GM18507 (cell line): ENCODE measurements at places on chromosomes 5 and 9.

DNA sequence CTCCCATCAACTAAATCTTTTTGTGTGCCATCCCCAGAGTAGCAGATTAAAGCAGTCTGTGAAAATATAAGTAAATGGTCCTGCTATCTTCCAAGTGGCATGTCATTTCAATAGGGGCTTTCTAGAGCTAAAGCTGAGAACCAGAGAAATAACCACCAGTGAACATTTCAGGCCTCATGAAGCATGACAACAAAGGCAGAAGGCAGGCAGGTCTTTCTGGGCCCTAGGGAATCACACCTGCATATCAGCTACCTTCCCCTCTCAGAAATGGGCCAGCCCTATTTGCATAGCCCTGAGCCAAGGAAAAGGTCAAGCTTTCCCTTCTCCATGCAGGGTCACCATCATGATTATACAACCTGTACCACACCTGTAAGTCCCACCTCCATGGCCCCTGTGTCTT, 205.3 kb downstream of the DEPDC1B start:
- no peak for DNase-seq

- no peak for DNase-seq
Observed at GRCh38 chr5:91840412-91840811, 457.3 kb upstream of the ARRDC3 start.

DNA sequence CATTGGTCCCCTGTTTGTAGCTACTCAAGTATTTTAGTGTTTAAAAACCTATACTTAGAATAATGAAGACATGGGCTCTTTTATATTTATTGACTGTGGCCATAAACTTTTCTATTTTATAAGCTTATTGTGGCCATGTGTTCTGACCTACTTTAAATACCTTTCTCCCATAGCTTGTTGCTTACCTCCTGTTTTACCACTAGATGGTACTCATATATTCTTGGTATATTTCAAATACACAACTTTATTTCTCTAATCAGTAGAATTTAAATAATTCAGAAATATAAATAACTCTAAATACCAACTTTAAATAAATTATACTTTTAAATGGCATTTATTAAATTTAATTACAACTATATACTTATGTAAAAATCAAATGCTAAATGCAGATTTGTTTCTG, 498.0 kb downstream of the PRDM9 start:
- DNase-seq, result no peak

DNA sequence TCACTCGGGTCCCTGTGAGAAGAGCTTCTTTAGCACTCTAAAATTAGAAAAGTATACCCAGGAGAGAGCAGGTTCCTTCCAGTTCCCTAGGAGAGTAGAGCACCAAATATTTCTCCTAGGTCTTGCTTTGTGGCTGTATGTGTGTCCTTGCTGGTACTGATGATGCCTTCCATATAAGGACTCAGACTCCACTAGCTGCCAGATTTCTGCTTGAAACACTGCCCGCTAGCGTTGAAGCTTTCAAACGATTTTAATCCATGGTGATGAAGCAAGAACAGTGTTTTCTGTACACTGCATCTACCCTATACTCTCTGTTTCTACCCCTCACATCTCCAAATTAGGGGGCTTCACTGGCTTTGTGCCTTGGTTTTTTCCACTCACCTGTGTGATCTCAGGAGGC, 2.4 kb upstream of the SMC2 start:
- no peak for DNase-seq

- no peak for DNase-seq
Observed at GRCh38 chr9:18942801-18943200, 90.2 kb downstream of the SAXO1 start.

- no peak for DNase-seq
Observed at GRCh38 chr5:163544041-163544440, 38.6 kb downstream of the MAT2B start.

DNA sequence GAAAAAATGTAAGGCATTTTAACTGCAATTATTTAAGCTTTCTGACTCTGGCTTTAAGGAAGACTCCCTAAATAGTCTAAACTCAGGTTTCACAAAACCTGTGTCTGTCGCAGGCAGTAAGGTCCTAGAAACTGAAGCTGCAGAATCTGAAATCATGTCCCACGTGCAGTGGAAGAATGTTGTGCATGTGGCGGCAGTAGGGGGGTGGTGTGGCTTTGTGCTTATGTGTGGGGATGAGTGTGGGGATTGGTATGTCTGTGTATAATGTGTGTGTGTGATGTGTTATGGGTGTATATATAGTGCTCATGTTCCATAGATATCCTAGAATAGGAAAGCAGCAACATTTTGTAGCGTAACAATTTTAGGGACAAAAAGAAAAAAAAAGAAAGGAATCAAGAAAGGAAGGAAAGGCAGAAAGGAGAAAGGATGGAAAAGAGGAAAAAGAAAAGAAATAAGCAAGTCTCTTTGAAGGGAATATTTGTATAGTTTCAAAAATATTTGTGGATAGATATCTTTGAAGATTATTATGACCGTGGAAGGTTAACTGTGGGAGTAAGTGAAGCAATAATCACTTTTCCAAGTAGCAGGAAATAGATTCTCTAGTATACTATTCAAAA, 6.6 kb downstream of the ANKDD1B start:
- DNase-seq, result no peak

DNA sequence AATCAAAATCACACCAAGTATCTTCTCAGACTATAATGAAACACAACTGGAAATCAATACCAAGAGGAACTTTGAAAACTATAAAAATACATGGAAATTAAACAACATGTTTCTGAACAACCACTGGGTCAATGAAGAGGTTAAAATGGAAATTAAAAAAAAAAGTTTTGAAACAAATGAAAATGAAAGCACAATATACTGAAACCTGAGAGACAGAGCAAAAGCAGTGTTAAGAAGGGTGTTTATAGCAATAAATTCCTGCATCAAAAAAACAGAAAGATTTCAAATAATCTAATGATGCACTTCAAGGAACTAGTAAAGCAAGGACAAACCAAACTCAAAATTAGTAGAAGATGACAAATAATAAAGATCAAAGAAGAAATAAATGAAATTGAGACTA, 92.0 kb downstream of the TMEM232 start:
- DNase-seq, result no peak

DNA sequence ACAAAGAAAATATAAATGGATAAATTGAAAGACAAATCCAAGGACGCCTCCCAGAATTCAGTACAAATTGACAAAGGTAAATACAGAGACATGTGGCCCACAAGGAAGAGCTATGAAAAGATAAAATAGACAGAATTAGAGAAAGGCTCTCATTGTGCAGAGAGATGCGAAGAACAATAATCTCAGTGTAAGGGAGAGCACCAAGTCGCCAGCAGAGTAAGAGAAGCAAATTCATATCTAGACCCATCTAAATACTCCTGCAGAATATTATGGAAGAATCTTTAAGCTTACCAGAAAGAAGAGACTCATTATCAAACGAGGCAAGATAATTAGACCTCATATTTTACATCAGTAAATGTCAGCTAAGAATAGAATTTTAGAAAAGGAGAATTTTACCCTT, 101.7 kb upstream of the ITGA1 start:
- no peak for DNase-seq

DNA sequence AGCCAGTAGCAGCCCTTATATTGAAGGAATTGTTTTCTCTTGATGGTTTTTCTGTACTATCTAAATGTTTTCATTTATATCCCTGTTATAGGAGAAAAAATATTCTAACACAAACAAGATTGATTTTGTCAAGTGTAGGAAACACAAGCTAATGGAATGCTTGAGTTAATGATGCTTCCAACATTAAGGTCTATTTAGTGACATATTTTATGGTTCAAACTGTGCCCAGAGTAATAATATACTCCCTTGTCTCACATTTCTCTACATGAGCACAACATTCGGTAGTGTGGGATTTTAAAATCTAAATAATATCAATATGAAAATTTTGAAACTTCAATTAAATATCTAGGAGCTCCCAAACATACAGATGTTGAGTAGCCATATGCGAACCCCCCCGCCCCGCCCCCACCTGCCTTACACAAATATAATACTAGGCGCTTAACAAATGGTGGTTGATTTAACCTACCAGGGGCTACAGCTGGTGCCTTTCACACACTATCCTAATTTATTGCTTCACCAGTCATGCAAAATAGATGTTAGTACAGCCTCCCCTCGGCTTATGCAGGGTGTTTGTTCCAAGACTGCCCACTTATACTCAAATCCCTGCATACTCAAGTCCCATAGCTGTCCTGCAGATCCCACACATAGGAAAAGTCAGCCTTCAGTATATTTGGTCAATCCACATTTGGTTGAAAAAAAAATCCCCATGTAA, 124.1 kb upstream of the ACO1 start:
- DNase-seq, result no peak

- DNase-seq, result no peak
Observed at GRCh38 chr5:454936-455335, 12.0 kb downstream of the EXOC3 start.

DNA sequence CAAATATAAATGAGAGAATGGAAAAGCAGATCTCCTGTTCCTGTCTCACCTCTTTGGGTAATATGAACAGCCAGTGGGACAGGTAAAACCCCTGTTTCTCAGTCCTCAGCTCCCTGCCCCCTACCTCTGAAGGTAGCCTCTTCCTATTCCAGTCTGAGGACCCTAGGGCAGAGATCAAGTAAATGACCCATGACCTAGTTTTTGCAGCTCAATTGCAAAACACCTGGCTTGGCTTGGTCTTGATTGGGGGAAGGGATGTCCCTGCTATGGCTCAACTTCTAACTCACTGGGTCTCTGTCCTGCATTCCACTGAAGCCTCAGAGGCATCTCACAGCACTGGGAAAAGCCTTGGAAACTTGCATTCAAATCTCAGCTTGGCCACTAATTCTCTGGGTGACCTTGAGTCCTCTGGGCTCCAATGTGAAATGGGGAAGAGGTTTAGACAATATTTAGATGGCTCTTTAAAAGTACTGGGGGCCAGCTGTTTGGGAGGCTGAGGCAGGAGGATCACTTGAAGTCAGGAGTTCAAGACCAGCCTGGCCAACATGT, 1.6 kb upstream of the GALT start:
- no peak for DNase-seq

GRCh38 chr5:112374356-112374755, 44.7 kb downstream of the EPB41L4A start:
- no peak for DNase-seq

- DNase-seq, result no peak
Observed at GRCh38 chr5:133322743-133323142, 270.9 kb downstream of the HSPA4 start.

DNA sequence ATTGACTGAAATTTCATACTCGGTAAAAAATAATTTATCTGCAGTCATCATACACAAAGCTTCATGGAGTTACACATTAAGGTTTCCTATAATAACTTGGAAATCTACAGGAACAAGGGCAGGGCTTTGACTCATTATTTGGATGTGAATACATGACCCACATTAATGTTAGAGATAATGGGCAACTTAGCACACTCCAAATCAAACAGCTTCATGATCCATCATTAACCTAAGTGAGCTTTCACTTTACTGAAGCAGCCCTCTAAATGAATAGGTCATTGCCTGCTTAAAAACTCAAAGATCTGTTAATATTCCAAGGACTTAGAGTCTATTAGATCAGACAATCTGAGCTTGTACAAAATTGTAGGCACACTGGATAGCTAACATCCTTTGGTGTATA, 9.0 kb downstream of the CDH12 start:
- DNase-seq, result no peak

DNA sequence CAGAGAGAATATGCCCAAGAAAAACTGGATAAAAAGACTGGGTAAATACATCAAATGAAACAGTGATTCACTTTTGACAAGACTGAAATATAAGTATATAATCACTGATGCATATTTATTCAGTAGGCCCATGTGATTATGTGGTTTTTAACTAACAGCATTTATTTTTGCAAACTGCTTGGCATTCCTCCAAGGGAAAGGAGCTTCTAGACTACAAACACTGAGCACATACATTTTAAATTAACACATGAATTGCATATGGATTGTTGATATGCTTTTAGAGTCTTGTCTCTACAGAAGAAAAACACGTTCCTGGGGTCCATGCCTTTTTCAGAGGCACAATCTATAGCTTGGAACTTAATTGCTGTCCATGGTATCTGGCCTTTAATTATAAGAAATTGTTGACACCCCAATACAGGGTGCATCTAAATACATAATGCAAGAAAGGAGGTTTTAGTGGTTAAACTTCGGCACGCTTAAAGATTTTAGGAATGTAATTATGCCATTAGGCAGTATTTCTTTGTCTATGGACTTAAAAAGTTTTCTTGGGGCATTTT, 6.9 kb upstream of the MEIKIN start:
- DNase-seq, result no peak

DNA sequence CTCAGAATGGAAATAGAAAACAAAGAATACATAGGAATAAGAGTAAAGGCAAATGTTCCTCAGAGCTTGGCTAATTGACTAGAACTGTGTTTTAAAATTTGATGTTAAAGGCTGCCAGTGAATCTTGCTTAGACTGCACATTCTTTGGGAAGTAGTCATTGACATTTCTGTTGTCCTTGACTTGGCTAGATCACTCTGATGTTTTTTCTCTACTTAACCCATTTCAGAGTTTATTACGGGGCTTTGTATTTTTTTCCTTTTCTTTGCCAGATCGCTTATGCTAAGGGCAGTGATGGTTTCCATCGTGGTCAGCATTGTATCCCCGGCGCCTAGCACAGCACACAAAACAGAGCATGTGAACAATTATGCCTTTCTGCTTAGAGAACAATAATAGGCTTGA, 1126.7 kb upstream of the CDH9 start:
- DNase-seq, result no peak

DNA sequence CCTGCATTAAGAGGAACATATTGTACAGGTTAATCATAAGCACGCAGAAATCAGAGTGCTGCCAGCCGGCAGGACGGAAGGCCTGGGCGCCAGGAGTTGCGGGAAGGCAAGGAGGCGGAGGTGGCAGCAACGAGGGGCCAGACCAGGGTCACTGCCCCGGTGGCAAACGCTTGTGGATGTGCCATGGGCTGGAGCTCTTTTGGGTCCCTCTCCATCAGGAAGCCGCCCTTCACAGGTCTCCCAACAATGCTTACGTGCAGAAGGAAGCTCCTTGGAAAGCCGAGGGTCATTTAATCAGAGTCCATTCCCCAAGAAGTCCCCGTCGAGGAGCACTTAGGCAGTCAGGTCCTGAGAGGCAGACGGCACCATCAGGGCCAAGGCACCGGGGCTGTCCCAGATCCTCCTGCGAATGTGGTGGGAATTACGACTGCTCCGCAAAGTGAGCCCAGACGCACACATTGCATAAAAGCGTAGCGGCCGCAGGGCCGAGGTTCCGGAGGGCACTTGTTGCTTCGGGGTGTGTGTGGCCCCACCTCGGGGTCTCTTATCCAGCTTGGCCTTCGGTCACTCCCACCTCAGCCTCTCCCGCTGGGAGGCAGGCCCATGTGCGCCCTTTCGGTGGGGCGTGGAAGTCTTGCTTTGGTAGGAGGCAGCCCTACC, 20.5 kb downstream of the MRPL36 start:
- no peak for DNase-seq

- no peak for DNase-seq
Observed at GRCh38 chr5:53002491-53002890, 13.3 kb downstream of the ITGA2 start.
